ENCODE measurements at places on chromosomes 4 and X. TPM values are rescaled to one million over a fixed set of nuclear protein-coding genes. Genes with fewer than 3 reads are reported as not detected.

HTRA3 gene
- total RNA-seq: 42.7 TPM

PABPC1L2B gene
- total RNA-seq: not detected

RBPJ gene
- total RNA-seq: 37.4 TPM

MXRA5 gene
- 44.2 TPM for total RNA-seq

MAGEA2 gene
- total RNA-seq: not detected

USP17L27 gene
- total RNA-seq: not detected

SPANXA2 gene
- total RNA-seq: not detected

ZXDB gene
- 5.9 TPM for total RNA-seq

MAGEA4 gene
- total RNA-seq: not detected

DKC1 gene
- 26.7 TPM for total RNA-seq
